ENCODE measurements at places on chromosomes 1 and 21.

GRCh38 chr1:191101960-191102359 lies 624.3 kb upstream of the BRINP3 start:
- DNase-seq, result no peak

DNA sequence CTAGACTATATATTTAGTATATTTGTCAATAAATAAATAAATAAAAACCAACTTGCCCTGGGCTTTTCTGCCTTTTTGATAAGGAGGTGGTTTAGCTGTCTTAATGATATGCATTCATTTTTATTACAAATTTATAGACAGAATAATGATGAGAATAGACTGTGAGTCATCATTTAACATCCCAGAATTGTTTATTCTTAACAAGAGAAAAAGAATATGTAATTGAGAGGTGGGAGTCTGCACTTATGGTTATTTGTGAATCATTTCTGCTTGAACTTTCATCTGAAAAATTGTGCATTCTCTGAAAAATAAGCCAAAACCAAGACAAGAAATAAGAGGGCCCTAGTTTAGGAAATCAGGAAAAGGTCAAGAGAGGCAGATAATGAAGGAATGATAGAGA lies 326.2 kb downstream of the COL11A1 start:
- no peak for DNase-seq

GRCh38 chr1:54053745-54054437 lies 483 bp downstream of the TCEANC2 start:
- DNase-seq, result no peak

GRCh38 chr1:111275079-111275478 lies 15.6 kb upstream of the CHIA start:
- DNase-seq, result no peak

DNA sequence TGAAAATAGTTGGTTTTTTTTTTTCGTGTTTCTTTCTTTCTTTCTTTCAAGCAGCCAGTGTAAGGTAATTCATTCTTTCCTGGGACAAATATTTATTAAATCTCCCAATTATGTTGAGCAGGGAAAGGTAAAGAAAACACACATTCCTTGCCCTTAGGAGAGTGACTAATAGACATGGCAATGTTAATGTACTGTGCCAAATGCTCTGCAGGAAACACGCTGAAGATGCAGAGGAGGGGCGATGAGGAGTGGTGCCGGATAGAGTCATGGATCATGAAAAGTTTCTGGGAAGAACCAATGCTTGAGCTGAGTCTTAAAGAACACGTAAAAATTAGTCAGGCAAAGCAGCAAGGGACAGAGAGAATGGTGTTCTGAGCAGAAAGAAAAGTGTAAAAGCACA lies 199.2 kb downstream of the DNM3 start:
- no peak for DNase-seq

DNA sequence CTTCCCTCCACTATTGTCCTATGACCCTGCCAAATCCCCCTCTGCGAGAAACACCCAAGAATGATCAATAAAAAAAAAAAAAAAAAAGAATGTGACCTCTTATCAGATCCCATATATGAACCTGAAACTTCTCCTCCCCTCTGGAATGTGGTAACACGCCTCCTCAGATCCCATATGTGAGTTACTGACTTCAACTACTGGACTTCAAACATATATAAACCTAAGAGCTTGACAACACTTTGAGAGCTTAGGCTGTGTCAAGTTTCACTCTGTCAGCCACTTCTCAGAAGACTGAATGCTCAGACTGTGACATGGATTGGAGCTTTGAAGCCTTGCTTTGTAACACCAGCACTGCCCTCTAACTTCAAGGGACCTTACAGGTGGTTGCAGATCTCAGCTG lies 148.4 kb downstream of the COP1 start:
- DNase-seq, result no peak

DNA sequence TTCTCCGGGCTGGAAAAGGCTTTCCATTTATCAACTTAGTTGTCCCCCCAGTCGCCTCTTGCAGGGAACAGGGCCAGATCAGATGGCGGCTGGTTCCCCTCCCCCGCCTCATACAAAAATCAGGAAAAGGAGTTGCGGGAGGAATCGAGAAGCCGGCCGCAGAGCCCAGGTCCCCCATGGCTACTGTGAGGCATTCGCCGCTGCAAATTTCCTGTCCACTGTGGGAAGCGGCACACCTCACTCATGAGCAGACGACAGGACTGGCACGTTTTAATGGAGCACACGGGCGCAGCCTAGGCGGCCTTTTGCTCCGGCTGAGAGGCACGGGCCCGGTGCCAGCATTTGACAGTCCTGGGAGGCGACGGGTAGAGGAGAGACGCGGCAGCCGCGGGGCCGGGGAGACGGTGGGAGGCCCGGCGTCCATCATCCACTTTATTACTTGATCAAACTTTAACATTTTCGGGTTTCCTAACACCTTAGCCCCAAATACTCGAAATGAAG lies 1.1 kb downstream of the GNG4 start:
- no peak for DNase-seq

DNA sequence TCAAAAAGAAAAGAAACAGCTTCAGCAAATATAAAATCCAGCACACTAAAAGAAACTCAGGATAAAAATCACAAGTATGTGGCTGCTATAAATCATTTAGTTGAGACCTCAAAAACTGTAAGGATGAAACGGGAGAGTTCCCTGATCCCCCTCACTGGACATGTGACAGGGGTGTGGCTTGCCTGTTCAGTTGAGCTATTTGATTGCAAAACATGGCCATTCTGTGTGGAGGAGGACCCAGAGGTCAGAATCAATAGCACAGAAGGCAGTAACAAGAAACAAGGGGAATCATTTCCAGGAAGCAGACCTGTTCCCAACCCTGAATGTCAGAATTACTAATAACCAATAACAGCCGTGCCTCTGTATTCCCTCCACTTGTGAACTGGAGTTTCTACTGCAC lies 27.9 kb downstream of the RBM11 start:
- no peak for DNase-seq

DNA sequence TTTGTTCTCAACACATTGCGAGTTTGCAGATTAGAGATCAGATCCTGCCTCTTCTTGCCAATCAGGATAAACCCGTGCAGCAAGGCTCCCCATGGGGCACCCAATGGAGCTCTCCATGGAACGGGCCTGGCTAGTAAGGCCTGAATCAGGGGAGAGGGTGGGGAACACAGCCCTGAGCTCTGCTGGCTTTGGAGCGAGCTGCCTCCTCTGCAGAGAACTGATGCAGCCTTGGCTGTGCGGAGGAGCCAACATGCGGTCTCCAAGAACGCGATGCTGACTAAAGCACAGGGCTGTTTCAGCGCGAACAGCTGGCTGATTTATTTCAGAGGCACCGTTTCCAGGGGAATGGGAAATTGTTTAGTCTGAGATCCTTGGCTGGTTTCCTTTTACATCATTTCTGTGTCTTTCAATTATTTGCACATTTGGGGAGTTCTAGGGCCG lies 139.7 kb downstream of the TSEN15 start:
- DNase-seq, result no peak

DNA sequence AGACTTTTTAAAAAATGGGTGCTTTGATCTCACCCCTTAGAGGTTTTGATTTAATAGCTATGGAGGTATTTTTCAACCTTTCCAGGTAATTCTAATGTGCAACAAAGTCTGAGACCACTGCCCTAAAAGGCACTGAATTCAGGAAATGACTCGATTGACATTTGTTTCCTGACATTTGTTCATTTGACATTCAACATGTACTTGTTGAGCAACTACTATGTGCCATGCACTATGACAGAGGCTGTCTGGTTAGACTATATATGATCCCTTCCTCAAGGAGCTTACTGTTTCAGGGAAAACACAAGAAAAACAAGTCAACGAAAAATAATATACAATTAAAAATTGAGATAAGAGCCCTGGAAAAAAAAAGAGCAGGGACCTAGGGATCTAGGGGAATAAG lies 25.6 kb upstream of the AVPR1B start:
- DNase-seq, result no peak

DNA sequence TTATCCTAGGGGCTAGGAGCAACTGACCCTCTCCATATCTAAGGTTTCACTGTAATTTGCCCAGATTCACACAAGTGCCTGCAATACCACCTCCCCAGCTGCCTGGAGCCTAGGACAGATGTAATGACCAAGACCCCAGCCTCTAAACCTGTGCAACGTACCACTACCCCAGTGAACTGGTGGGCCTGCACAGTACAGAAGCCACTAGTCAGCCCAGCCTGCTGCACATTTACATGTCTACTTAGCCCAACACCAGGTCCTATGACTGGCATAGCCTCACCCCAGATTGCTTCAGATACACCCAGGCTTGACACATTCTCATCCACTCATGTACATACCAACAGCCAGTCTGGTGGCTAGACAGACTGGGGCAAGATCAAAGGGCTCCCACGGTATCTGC lies 1336.6 kb downstream of the BRINP3 start:
- DNase-seq, result no peak

DNA sequence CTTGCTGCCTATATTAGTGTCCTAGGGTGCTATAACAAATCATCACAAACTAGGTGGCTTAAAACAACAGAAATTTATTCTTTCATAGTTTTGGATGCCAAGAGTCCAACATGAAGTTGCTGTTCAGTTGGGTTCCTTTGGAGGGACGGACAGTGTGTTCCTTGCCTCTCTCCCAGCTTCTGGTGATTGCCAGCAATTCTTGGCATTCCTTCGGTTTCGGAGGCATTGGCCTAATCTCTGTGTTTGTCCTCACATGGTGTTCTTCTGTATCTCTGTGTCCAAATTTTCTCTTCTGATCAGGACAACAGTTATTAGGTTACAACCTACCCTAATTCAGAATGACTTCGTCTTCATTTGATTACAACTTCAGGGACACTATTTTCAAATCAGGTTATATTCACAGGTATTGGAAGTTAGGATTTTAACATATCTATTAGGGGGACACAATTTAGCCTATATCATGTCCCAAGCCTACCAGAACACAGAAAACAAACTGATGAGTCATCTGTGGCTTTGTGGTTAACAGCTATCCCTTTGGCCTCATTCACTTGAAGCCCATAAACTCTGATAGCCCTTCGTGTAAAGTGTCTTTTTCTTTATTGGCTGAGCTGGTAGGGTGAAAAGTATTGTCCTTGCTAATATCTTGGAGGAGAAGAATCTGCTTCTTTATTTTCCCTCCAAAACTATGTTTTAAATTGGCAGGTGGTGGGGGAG lies 83.2 kb upstream of the PAPPA2 start:
- no peak for DNase-seq

DNA sequence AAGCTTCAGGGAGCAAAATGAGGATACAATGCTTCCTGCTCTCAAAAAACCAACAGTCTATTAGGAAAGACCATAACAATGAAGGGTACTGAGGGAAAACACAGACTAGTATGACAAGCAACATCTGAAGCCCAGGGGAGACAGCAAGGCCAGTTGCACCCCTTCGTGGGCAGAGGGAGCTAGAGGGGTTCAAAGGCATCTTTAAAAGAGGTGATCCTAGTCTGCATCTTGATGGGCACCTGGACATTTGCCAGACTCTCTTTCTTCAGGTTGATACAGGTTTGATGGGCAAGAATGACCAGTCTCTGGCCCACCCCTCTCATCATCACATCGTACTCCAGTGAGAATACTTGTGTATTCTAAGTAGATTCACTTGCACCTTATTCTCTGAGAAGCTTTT lies 177.7 kb downstream of the VAV3 start:
- no peak for DNase-seq

DNA sequence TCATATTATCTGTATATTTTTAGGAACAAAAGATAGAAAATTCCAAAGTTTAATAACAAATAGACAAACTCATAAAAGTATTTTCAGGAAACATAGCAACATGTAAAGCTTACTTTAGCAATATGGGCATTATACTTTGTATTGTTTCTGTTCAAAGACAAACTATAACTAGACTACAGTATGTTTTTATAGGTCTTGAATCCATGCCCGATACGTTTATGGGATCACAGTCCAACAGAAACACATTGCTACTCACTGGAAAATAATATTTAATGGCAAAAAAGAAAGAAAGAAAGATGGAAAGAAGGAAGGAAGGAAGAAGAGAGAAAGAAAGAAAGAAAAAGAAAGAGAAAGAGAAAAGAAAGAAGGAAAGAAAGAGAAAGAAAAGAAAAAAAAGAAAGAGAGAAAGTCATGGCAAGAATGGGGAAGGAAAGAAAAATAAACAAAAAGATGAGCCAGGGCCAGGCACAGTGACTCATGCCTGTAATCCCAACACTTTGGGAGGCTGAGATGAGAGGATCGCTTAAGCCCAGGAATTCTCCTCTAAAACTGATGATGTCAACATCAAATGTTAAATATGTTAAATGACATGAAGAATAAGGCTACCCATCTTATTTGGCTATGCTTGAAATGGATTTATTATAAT lies 32.7 kb downstream of the TM2D1 start:
- DNase-seq, result no peak

DNA sequence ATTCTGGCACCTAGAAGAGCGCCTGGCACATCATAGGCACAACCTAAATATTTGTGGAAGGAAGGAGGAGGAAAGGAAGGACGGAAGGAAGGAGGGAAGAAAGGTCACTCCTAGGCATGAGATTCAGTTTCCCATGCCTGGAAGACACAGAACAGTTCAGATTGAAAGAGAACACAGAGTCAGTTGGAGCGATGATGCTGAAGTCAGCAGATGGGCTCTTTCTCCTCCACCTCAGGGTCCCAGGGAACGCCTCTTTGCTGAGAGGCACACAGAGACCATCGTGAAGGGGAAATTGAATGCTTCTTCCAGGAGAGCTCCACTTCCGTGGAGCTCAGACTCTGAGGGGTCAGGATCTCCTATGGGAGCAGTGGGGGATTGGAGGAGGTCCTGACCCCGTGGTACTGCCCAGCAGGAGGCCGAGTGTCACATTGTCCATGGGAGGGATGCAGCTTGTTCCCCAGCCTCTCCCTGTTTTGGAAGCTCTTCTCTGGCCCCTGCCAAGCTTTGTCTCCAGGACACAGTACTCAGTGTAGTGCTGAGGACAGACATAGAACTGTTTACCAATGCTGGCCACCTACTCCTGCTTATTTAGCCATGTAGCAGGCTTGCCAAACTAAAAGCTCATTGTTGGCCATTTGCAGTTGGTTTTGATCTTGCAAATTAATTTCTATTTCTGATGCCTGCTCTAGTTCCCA lies 2.4 kb downstream of the MYBPHL start:
- no peak for DNase-seq

- no peak for DNase-seq
Measured at GRCh38 chr1:28519946-28520725, 14.3 kb downstream of the RCC1 start.

GRCh38 chr1:30133414-30134055 lies 589.9 kb downstream of the MATN1 start:
- DNase-seq, result no peak

GRCh38 chr1:198283222-198283621 lies 126.4 kb downstream of the NEK7 start:
- DNase-seq, result no peak

DNA sequence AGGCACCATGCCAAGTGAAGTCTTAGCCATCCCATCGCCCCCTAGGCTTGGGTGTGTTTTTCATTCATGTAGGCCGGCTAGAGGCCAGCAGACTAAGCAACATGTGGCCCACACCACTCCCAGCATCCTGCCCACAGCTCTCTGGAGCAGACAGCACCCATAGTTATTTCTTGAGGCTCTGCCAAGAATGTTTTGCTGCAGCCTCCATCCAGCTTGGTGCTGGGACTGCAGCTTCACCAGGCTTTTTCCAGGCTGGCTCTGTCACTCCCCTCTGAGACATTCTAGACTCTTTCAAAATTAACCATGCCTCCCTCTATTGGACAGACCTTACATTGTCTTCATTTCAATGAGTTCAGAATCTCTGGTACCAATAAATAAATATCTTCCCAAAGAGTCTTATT lies 104.2 kb downstream of the DUSP10 start:
- DNase-seq, result no peak

- no peak for DNase-seq
Measured at GRCh38 chr1:31625561-31626222, 8.2 kb downstream of the HCRTR1 start.
